Cerebellar cortex (tissue), 1 donor: ENCODE measurements at places on chromosomes 3 and 15.

DNA sequence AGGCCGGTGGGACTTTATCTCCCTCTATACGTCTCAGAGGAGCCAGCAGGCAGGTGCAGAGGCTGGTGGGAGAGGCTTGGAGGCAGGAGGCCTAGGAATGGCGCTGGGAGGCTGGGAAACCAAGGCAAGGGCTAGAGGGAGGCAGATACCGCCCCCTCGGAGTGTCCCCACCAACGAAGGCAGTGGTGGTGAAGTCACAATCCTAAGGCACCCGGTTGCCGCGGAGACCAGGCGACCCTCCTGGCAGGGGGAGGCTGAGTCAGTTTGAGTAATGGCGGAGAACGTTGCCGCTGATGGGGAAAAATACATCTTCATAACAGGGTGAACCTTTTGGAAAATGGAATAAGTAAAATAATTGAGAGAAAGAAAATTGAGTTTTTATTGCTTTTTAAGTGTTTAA is 29.9 kb upstream of the CACNA2D2 start:
- no peak for DNase-seq

GRCh38 chr15:47744496-47744895 is 27.2 kb downstream of the SEMA6D start:
- DNase-seq: no peak

DNA sequence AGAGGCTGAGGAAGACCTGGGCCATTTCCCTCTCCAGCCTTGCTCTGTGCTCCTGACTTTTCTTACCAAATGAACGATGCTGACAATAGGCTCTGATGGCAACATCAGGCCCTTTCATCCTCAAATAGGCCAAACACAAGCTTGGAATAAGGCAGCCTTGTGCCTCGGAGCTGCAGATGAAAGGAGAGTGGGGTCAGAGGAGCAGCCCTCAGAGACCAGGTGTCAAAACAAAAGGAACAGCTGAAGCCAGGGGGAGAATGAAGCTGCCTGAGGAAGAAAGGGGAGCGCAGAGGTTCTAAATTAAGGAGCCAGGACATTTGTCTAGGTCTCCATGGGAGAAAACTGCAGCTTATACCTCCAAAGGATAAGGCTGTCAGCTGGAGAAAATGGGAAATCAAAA is 5.1 kb downstream of the BFSP2 start:
- DNase-seq: no peak

DNA sequence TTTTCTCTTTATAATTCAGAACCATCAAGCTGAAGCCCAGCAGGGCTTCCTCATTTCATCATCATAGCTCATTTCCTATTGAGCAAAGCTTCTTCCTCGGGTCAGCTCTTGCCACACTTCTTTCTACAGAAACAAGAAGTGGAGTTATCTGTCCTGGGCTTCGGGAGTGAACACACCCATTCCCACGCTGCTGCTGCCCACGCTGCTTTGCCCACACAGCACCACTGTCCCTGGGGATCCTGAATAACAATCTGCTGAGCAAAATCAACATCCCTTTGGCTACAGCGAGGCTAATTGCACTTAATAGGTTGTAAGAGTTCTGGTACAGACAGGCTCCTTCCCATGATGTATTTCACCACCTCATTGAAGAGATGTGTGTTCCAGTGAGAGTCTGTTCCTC is 23.7 kb downstream of the CEP19 start:
- DNase-seq: no peak

- DNase-seq: no peak
Observed at GRCh38 chr3:185928496-185928895, 9.3 kb downstream of the TRA2B start.
